ENCODE measurements at places on chromosomes 7 and 10. TPM values are rescaled to one million over a fixed set of nuclear protein-coding genes. Genes with fewer than 3 reads are reported as not detected.

GRCh38 chr10:16643502-16643901 is 121.8 kb upstream of the C1QL3 start:
- H3K36me3 ChIP-seq, result no peaks in the 10 kb centered on the region
- no peak overlapping the region for H3K4me3 ChIP-seq
- H3K27ac ChIP-seq, result no peak overlapping the region
- no peaks in the 10 kb centered on the region for H3K27me3 ChIP-seq
- DNase-seq, result no peak

CTTNBP2 gene
- total RNA-seq, result 28.8 TPM

PTF1A gene
- total RNA-seq, result not detected

- no peaks in the 10 kb centered on the region for H3K27me3 ChIP-seq
- H3K36me3 ChIP-seq, result no peaks in the 10 kb centered on the region
- no peak for DNase-seq
- no peak overlapping the region for H3K4me3 ChIP-seq
- no peak overlapping the region for H3K27ac ChIP-seq
- no peaks in the 10 kb centered on the region for H3K4me1 ChIP-seq
These were observed 496.9 kb upstream of the MBL2 start for GRCh38 chr10:53269482-53269881.

COL26A1 gene
- total RNA-seq, result 17.4 TPM

DNA sequence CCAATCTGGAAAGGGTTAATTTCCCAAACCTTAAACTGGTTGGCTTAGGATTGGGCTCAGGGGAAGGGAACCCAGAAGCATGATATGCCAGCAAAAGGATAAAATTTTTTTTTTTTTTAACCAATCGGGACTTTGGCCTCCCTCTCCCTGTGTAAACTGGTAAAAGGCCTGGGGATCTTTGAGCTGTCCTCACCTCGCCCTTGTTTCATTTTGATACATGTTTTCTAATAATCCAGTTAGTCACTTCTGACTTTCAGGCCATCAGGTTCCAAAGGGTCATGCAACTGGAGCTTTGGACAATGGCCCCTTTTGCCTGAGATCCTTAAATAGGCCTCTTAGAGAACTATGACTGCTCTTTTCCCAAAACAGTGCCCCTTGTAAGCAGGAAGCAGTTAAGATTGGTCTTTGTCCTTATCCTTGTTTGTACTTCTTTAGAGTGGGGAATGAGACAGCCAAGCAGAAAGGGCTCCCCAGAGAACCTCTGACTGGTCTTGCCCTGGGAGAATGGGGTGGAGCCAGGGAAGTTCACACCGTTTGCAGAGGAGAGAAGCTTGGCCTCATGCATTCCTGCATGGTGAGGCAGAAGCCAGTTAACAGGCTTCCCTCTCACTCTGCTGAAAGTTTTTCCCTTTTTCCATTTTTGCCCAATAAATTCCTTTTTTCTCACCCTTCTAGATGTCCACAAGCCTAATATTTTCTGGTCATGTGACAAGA is 424.2 kb upstream of the CNTNAP2 start:
- no peaks in the 10 kb centered on the region for H3K27me3 ChIP-seq
- no peaks in the 10 kb centered on the region for H3K4me1 ChIP-seq
- no peaks in the 10 kb centered on the region for H3K36me3 ChIP-seq
- H3K4me3 ChIP-seq, result no peak overlapping the region
- DNase-seq, result no peak
- H3K27ac ChIP-seq, result no peak overlapping the region

All from spinal cord (tissue), 10 donors.